ENCODE measurements at places on chromosomes 16 and 17. TPM values are rescaled to one million over a fixed set of nuclear protein-coding genes. Genes with fewer than 3 reads are reported as not detected.

DNA sequence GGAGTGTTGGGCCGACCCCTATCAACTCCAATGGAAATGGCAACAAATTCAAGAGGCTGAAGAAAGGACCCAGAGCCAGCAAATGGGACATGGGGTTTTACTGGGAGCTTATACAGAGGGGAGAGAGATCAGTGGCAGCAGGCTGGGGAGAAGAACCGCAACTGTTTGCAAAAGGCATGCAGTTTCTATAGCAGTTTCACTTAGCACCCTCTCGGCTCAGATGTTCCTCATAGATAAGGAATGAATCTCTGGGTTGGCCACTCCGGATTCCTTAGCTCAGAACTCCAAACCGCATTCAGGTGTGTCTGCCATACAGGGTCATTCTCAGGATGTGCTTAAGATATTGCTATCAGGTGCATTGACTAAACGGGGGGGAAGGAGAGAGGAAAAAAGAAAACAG is 71.1 kb upstream of the RPL38 start:
- no peak for DNase-seq

DNA sequence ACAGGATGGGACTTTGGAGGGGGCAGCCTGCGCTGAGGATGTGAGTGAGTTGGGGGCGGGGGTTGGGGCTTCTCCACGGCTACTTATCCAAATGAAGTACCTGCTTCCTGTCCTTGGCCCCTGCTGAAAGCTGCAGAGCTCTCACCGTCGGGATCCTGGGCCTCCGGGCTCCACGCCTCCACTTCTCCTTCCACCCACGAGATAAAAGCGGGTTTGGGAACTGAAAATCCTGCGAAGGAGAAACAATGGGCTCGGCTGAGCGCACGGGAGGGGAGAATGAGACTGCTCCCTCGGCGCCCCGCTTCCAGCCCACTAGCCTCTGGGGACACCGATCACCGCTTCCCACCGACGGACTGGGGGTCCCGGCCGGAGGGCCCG is 486 bp downstream of the ZNF785 start:
- no peak for DNase-seq

- DNase-seq, result no peak
Measured at GRCh38 chr17:46777943-46778915, 40.3 kb downstream of the WNT3 start.

DNA sequence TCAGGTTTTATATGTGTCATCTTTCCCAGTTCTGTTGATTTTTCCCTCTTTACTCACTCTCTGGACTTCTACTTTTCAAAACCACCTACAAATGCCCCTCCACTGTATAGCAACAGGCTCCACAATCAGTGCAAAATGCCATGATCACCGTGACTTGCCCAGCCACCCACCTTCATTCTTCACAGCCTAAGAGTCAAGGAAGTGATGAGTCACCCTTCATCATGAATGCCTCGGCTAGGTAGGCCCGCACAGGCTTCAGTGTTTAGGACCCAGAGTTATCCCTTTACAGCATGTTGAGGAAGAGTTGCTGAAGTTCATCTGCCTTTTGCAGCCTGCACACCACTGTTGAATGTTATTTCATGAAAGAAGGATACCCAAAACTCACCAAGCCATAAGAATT is 158.6 kb downstream of the PMP22 start:
- DNase-seq, result no peak

Gene SEZ6L2
- 66.3 TPM for total RNA-seq

Gene TLCD3A
- 17.7 TPM for total RNA-seq

Gene MYH8
- 0.28 TPM for total RNA-seq
